Tibial nerve (tissue), 4 donors: ENCODE measurements at places on chromosomes 11 and 22.
A peak's percentile ranks its signal among the peaks of the same experiment; 100 is the strongest.

GRCh38 chr11:8081591-8082250 is 710 bp downstream of the TUB start:
- no peak for DNase-seq

DNA sequence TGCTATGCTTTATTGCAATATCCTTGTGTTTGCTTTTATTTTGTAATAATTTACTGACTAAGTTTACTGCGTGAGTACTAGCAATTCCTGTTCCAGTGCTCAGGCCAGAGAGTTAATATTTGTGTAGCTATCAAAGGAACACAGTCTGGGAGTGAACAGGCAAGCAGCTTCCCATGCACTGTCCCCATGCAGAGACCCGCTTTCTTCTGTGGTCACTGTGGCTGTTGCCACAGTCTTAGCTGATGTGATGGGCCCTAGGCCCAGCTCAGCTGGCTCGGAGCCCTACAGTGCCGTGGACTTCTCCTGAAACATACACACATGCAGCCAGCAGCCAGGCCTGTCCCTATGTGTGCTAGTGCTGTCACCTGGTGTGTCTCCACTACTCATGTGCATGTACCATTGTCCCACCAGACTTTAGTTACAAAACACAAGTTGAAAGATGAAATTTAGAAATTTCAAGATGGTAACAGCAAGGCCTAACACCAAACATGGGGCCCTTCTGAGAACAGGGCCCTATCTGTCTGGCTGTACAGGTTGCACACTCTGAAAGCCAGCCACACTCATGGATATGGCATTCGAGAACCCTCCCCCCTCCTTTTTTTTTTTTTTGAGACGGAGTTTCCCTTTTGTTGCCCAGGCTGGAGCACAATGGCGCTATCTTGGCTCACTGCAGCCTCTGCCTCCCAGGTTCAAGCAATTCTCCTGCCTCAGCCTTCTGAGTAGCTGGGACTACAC is 12.3 kb upstream of the SCUBE2 start:
- DNase-seq = no peak

GRCh38 chr11:62124186-62125113 is 639 bp downstream of the INCENP start:
- DNase-seq = no peak

- DNase-seq = no peak
Observed at GRCh38 chr11:96464700-96465307, 75.0 kb downstream of the JRKL start.

- DNase-seq = no peak
Observed at GRCh38 chr11:87871056-87871455, 304.2 kb downstream of the RAB38 start.

DNA sequence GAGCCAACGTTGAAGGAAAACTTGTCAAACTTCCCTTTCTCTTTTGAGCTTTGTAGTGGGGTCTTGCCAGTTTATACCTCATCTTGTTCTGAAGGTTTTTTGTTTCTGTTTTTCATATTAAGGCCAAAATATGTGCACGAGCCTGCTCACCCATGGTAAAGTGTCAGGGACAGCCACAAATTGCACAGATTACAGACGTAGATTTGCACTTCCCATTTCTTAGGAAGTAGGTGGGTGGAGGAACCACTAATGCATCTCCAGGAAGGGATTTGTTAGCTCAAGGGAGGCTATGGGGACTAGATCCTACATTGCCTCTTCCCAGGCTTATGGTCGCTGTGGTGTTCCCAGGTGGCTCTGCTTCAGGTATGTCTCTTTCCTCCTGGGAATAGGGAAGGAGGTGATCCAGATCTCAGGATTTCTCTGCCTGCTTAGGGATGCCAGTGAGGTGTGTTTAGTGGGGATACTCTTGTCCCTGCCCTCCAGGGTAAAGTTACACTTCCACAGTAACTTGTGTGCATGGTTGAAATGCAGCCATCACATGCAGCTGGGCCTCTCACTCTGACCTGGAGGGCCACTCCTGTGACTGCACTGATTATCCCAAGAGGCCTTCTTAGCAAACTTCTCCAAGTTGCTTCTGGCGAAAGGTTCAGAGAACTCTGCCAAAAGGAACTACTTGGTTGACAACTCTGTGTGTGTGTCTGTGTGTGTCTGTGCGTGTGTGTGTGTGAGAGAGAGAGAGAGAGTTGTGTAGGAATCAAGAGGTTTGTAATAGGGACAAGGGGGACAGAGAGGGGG is 9.8 kb downstream of the PPFIBP2 start:
- no peak for DNase-seq

- DNase-seq = peak; percentile 15
Observed at GRCh38 chr11:4459500-4459899, 10.4 kb downstream of the OR52K2 start.

DNA sequence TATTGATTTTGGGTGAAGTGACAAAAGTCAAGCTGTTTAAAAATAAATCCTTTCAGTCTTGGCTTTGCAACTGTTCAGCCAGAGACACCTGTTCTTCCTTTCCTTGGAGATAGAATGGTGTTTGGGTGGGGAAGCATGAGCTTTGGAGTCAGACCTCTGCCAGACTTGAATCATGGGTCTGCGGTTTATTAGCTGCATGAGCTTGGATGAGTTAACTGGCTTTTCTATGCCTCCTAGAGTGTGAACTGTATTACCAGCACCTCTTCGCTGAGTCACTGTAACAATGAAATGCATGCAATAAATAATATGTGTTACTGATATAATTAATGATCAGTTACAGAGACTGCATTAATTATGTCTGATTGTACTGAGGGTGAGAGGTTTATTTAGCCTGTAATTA is 13.5 kb upstream of the MYEOV start:
- no peak for DNase-seq

GRCh38 chr11:68142441-68143309 is 21.5 kb upstream of the CHKA start:
- no peak for DNase-seq

DNA sequence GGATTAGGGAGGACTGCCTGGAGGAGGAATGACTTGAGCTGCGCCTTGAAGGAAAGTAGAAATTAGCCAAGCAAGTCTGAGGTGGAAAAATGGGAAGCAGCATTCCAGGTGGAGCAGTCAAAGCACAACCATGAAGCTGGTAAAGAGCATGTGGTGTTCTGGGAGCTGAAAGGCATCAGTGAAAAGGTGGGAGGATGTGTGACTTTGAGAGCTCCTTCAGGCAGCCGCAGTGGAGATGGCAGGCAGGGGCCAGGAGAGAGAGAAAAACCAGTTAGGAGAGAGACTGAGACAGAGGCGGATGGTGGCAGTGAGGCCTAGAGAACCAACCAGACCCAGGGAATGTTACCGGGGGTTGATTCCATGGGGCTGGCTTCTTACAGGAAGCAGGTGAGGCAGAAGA is 393.4 kb downstream of the MIAT start:
- no peak for DNase-seq

DNA sequence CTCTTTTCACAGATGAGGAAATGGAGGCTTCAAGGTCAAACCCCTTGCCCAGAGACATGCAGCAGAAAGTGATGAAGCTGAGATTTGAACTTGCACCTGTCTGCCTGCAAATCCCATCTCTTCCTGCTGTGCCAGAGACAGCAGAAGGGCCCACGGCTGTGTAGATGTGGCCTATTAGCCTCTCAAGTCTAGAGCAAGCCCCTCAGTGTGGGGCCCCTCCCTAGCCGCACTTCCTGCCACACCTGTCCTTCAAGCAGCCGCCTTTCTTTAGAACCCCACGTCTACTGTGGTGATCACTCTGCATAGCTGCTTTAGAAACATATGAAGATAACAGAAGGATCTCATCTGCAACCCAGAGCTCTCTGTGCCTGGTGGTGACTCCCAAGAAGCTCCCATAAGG is 41.2 kb upstream of the JAM3 start:
- DNase-seq = no peak

- no peak for DNase-seq
Observed at GRCh38 chr11:86676010-86676409, 3.6 kb upstream of the ME3 start.

- no peak for DNase-seq
Observed at GRCh38 chr11:13141731-13142709, 132.9 kb downstream of the RASSF10 start.

DNA sequence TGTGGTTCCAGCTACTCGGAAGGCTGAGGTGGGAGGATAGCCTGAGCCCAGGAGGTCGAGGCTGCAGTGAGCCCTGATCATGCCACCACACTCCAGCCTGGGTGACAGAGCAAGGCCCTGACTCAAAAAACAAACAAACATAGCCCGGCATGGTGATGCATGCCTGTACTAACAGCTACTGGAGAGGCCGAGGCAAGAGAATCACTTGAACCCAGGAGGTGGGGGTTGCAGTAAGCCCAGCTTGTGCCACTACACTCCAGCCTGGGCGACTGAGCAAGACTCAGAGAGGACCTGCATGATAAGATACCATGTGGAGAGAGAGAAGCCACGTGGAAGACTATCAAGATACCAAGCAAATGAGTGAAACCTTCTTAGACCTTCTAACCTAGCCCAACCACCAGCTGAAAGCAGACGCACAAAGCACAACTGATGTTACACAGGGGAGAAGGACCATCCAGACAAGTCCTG is 36.1 kb downstream of the AMBRA1 start:
- DNase-seq = no peak

DNA sequence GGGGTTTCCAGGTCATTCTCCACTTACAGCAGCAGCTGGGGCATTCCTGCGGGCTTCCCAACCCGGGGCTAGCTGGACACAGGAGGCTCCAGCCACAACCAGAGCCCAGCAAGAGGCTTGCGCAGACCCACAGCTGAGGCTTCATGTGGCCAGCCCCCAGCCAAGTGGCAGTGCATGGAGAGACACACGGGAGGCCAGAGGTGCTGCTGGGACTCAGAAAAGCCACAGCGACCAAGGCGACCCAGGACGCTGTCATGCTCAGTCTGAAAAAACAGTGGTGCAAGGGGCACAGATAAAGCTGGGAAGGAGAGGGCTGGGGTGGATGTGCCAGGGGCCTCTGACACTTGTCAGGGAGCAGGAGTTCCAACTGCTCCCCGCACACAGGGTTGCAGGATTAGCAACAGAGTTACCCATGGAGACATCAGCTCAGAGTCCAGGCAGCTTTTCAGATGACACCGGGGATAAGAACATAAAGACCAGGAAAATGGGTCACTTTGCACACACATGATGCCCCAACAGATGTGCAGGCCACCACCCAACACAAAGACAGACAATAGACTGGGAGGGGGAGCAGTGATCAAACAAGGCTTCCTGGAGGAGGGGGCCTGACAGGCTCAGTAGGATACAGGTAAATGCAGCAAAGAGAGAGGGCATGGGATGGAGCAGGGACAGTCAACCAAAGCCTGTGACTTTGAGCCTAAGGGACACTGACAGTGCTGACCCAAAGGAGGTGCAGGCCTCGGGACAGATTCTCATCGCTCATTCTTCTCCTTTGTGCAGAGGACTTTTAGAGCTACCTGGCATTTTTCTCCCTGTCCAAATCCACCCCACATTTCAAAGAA is 6.9 kb upstream of the NEAT1 start:
- DNase-seq = peak; percentile 14

GRCh38 chr22:47716890-47717615 is 954.6 kb downstream of the TBC1D22A start:
- DNase-seq = no peak

- DNase-seq = no peak
Observed at GRCh38 chr11:27304514-27304913, 58.5 kb downstream of the CCDC34 start.

DNA sequence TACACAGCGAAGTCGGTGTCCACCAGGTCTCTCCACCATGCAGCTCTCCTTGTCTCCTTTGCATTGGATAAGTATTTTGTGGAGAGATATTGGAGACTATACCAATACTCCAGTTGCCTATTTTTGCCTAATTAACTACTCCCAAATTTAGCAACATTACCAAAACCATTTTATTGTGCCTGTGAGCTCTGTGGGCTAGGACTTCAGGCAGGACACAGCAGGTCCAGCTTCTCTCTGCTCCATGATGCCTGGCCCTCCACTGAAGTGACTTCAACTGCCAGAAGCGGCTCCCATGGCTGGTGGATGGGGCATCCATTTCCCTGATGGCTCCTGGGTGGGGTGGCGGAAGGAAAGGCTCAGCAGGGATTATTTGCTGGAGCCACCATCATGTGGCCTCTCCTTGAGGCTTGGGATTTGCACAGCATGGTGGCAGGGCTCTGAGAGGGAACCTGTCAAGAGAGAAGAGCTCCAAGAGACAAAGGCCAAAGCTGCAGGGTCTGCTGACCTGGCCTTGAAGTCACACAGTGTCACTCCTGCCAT is 36.9 kb upstream of the MAPK1 start:
- no peak for DNase-seq

DNA sequence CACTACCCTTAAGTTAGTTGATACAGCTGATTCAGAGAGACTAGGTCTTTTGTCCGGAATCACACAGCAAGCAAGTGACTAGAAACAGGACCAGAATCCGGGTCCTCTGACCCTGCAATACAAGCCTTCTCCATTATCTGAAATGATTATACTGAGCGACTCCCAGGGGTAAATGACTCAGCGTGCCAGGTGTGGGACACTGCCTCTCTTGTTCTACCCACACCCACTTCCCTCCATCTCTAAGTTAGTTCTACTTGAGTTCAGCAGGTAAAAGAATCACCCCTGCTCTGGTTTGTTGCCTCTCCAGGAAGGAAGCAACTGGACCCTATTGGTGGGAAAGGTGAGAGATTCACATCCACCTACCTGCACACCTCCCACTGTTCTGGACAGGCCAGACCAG is 156.9 kb downstream of the DBX1 start:
- DNase-seq = no peak

- no peak for DNase-seq
Observed at GRCh38 chr22:20822240-20822639, 36.4 kb downstream of the PI4KA start.

GRCh38 chr11:3052567-3052966 is 4.7 kb downstream of the CARS1 start:
- no peak for DNase-seq

DNA sequence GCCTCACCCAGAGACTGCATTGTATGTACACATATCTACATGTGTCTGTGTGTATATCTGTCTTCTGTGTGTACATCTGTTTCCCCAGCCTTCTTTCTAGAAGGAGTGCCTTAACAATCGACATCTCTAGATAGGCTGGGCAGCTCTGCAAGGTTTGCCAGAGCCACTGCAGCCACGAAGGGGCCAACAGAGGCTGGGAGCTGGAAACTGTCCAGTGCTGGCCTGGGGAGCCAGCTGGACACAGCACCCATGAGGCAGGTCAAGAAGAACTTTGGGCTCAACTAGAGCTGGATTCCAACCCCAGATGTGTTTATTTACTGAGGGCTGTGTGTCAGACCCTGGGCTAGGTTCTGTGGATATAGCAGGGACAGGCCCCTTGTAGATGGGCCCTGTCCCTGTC is 3.3 kb downstream of the SGSM1 start:
- no peak for DNase-seq

DNA sequence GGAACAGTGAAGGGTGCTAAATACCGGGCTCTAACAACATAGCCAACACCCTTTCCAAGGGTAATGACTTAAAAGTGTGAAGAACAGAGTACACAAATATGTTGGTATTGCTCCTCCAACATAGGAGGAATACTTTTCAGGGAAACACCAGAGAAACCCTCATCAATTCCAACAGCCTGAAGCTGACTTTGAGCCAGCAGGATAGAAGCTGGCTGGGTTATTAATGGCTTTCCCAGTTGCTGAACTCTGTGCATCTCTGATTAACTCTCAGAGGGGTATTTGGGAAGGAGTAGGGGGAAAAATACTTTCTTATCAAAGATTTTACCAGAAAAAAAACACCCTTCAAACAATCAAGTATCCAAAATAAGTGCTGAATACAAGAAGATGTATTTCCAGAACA is 95.6 kb downstream of the AMBRA1 start:
- DNase-seq = no peak

- no peak for DNase-seq
Observed at GRCh38 chr11:26187639-26188038, 144.3 kb upstream of the ANO3 start.

GRCh38 chr11:75345455-75346160 is 5.9 kb downstream of the ARRB1 start:
- no peak for DNase-seq
